ENCODE measurements at places on chromosomes 12 and 14.
A peak's percentile ranks its signal among the peaks of the same experiment; 100 is the strongest.

DNA sequence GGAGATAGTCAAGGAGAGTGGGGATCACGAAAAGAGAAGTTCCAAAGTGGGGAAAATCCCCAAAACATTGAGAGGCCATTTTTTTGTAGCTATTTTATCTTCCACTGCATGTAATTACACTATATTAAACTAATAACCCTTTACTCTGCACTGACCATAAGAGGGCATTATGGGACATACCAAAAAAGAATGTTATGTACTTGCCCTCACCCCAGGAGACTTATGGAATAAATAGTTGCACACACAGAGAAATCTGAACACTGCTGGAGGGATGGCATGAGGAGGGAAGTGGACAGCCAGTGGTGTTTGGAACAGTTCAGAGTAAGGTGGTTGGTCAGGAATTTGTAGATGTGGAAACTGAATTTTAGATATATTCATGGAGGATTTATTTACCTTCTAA is 422.9 kb downstream of the SNAPC1 start:
- no peak for DNase-seq

DNA sequence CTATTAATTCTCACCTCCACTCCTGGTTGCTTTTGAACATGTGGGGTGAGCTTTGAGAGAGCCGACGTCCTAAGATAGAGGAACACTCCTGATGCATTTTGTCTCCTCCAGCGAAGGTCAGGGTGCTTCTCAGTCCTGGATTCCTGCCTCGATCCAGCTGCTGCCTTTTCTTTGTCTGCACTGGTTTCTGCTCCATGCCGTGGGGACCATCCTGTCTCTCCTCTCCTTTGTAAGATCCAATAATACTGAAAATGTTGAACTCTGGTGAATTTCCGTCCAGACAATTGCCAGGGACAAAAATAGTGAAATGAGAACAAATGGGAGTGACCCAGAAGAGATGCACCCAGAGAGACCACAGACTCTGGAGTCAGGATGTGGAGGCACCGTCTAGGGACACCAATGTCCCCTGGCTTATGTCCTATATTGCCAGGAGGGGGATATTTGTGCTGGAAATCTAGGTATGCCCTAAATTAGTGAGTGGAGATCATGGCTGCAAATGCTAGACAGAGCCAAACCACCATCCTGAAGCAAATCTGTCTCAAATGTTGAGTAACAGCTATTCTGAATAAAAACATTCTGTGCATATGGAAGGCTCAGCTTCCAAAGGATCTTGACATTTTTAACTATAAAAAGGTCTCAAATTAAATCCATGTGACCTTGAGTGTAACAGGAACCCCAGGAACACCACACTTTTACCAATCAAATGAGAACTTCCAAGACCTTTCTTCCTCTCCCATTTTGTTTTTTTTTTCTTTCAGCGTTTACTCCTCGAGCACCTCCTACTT is 170.9 kb downstream of the PPM1H start:
- DNase-seq = no peak

DNA sequence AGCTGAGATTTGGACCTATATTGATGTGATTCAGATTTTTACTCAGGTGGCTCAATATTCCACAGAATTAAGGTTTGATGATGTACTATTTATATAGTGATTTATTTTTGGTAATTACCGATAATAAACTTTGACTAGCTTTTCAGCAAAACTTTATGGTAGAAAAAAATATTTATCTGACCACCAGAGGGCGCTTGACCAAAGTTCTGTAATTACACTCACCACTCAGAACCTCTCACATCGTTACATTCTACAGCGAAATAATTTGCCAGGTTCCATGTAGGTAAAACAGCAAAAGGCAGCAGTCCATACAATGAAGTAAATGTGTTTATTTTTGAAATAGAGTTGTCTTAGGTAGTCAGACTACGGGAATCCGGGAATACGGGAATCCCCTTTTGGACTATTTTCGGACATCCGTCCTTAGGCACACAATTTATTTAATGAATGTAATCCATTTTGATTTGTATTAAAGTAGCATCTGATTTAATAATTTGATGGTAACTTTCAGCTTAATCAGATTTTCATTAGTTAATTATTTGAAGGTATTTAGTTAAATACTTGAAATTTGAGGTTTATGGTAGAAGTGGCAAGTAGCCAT is 143.0 kb upstream of the DDHD1 start:
- DNase-seq = no peak

DNA sequence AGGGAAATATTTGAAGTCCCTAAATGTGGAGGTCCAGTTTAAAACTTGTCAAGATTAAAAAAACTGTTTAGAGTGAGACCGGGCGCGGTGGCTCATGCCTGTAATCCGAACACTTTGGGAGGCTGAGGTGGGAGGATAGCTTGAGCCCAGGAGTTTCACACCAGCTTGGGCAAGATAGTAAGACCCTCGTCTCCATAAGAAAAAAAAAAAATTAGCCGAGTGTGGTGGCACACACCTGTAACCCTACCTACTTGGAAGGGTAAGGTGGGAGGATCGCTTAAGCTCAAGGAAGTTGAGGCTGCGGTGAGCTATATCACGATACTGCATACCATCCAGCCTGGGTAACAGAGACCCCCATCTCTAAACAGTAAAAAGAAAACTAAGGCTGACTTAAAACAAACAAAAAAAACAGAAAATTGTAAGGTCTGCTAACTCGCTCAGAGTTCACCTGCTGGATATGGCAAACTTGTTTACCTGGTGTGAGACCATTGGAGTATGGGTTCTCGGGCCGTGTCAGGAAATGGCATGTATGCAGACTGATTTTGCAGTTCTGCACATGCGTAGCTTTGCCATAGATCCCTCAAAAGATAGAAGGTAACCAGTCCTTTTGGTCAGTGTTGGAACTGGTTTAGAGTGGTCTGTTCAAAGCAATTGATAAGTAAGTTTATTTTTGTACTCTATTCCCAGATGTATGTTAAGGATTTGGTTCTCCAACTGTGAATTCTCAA is 2.1 kb downstream of the RNF10 start:
- peak; percentile 65 for DNase-seq

- no peak for DNase-seq
Observed at GRCh38 chr12:16972923-16973770, 367.2 kb upstream of the LMO3 start.

DNA sequence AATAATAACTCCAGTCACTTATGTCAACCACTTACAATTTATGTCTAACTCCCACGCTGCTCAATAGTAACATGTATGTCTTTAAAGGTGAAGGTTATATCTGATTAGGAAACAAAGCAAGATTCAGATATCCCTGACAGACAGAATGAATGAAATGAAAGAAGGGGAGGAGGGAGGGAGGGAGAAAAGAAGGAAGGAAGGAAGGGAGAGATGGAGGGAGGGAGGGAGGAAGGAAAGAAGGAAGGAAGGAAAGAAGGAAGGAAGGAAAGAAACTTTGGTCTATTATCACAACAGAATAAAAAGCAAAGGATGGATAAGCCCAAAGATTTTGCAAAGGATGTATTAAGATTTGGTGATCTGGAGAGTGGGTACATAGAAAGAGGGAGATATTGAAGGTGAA is 433.3 kb downstream of the PRKD1 start:
- DNase-seq = no peak

All from CD4-positive, alpha-beta T cell (primary cell).